ENCODE measurements at places on chromosomes 4 and X. TPM values are rescaled to one million over a fixed set of nuclear protein-coding genes. Genes with fewer than 3 reads are reported as not detected.

- DNase-seq = no peak
These were observed 5.7 kb downstream of the CHST7 start for GRCh38 chrX:46579250-46579649.

DNA sequence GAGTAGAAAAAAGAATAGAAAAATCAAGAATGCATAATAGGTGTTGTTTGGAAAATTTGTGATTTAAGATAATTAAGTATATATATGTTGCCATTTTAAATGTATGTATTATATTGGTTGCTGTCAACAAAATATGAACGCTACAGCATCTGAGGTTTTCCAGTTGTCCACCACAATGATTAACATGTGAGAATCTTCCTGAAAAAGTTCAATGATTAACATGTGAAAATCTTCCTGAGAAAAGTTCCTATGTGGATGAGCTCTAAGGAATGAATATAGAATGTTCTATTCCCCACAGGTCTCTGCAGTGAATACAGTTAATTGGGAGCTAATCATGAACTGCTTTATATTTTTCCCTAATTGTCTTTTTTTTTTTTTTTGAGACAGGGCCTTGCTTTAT is 214.7 kb downstream of the CBR4 start:
- DNase-seq = no peak

GRCh38 chr4:95050980-95051701 is 293.4 kb downstream of the BMPR1B start:
- no peak for DNase-seq

The PTPN13 gene
- total RNA-seq = 136 TPM

DNA sequence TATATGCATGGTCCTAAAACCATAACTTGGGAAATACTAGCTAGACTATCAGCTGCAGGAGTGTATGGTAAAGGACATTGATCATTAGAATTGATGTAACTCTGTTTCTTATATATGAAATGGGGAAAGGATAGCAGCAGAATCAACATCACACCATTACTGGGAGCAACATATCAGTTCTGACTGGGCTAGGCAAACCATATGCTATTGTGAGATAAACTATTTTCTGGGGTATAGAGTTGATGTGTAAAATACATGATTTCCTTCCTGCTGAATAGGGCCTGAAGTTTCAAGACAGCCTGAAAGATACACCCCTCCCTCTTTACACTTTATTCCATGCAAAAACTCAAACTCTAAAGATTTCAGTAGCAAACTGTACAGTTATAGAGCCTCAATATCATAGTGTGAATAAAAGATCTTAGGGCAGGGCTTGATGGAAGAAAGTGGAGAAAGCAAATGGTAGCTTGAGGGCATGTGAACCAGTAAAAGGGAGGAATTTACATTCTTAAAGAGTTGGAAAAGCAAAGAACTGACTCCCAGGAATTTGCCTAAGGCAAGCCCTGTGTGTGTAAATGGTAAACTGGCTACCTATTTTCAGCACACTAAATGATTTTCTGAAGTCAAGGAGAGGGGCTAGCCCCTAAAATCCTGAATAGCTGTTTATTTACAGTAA is 404.1 kb downstream of the MAPK10 start:
- no peak for DNase-seq

DNA sequence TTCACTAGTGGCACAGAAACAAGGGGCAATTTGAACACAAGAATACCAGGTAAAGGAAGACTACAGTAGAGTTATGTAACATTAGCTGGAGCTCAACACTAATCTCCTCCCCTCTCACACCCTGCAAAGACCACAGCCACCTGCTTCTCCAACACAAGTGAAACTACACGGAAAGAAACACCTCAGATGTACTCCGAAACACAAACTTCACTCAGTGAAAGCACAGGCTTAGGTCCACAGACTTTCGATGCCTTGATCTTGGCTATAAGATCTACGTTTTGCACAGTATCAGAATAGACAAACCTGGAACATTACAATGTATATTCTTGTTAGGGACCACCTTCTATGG is 7.6 kb downstream of the ACSL1 start:
- no peak for DNase-seq

DNA sequence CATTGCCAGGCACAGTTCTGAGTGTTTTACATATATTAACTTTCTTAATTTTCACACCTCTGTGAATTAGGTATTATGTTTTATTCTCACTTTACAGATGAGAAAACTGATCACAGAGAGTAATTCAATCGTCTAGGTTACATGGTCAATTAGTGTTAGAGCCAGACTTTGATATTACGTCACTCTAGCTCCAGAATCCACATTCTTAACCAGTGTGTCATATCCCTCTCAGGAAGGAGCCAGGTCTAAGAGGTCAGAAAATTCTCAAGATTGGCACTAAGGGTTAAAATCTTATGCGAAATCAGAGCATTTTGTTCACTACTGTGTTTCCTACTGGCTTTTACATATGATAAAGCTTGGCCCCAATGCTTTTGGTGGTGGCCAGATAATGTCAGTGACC is 7.4 kb downstream of the DMP1 start:
- DNase-seq = no peak

DNA sequence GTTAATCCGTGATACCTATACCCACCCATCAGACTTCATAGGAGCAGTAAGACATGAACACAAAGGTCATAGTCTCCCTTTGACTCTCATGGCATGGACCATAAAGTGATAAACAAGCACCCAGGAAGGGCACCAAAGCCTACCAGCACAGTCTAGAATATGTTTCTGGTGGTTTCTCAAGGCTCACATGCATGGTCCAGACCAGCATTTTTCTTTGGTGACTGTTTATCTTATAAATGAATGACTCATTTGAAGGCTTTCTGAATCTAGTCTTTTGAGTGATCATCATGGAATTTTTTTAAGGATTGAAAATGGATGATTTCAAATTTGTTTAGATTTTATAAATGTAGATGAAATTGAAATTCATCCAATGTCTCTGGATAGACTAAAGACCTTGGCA is 32.0 kb upstream of the AMELX start:
- DNase-seq = no peak

The CYBB gene
- total RNA-seq = 16.4 TPM
